ENCODE measurements at places on chromosomes 3 and 15. TPM values are rescaled to one million over a fixed set of nuclear protein-coding genes. Genes with fewer than 3 reads are reported as not detected.

Gene FBN1
- 102 TPM for total RNA-seq

Gene IL17RB
- not detected for total RNA-seq

Gene WDR93
- not detected for total RNA-seq

DNA sequence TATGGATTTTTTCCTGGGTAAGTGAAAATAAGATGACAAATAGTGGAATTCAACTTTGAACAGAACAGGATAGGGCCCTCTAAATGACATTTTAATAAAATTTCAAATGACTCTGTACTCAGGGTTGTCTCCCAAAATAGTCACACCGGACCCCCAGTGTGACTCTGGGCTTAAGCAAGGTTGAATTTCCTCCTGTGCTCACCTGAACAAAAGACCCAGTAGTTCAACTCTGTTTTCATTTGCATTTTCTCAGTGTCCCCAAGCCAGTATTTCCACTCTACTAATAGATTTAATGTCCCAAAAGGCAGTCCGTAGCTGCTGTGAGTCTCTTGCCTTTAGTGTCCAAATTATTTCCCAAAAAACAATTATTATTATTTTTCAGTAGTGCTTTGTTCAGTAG lies 296.6 kb downstream of the PLOD2 start:
- no peaks in the 10 kb centered on the region for H3K27me3 ChIP-seq
- H3K4me3 ChIP-seq: no peak overlapping the region
- no peak overlapping the region for H3K27ac ChIP-seq
- no peaks in the 10 kb centered on the region for H3K4me1 ChIP-seq
- DNase-seq: no peak

- H3K27ac ChIP-seq: no peak overlapping the region
- peaks cover 17% of the 10 kb centered on the region for H3K4me1 ChIP-seq
- H3K36me3 ChIP-seq: no peaks in the 10 kb centered on the region
- no peak overlapping the region for H3K4me3 ChIP-seq
- peak; percentile 86 for DNase-seq
Observed at GRCh38 chr3:20080956-20081554, 40.8 kb downstream of the KAT2B start.

- H3K36me3 ChIP-seq: no peaks in the 10 kb centered on the region
- no peaks in the 10 kb centered on the region for H3K4me1 ChIP-seq
- DNase-seq: no peak
- H3K27ac ChIP-seq: no peak overlapping the region
Observed at GRCh38 chr3:167409611-167410010, 29.5 kb upstream of the ZBBX start.

- peak overlapping the region; percentile 96 for H3K27ac ChIP-seq
- H3K4me1 ChIP-seq: peaks cover 14% of the 10 kb centered on the region
- DNase-seq: no peak
- H3K4me3 ChIP-seq: no peak overlapping the region
Observed at GRCh38 chr3:30605005-30605404, 1.4 kb upstream of the TGFBR2 start.

DNA sequence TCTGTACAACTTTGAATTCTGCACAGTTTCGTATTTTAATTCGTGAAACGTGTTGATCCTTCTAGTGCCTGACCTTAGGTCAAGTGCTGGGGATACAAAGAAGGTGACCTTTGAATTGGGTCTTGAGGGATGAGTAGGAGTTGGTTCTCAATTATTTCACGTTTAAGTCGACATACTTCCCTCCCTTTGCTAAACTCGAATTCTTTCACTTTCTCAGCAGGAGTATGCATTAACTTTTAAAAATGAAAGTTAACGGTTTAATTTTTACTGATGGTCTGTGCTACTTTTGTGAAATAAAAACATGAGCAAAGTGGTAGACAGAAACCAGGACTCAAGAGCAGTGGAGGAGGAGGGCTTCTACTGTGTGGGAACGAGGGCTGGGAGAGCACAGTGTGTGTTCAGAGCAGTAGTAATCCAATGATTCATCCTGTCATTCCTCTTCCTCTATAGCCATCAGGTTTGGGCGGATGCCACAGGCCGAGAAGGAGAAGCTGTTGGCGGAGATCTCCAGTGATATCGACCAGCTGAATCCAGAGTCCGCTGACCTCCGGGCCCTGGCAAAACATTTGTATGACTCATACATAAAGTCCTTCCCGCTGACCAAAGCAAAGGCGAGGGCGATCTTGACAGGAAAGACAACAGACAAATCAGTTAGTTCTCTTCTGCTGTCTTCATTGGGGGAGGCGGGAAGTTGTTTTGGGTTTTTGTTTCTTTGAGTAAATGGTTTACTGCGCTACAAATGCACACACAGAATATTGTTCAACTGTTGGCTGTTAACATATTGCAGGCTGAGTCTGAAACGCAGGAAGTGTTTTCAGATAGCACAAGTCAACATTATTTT lies 78.6 kb upstream of the TSEN2 start:
- no peaks in the 10 kb centered on the region for H3K36me3 ChIP-seq
- DNase-seq: no peak
- H3K4me3 ChIP-seq: no peak overlapping the region

Measured in vagina (tissue), 2 donors.